ENCODE measurements at places on chromosomes 7 and 10.
A peak's percentile ranks its signal among the peaks of the same experiment; 100 is the strongest.

GRCh38 chr10:7428673-7429350, 18.0 kb upstream of the SFMBT2 start:
- no peak for DNase-seq

GRCh38 chr10:92619368-92619767, 26.4 kb downstream of the KIF11 start:
- no peak for DNase-seq

DNA sequence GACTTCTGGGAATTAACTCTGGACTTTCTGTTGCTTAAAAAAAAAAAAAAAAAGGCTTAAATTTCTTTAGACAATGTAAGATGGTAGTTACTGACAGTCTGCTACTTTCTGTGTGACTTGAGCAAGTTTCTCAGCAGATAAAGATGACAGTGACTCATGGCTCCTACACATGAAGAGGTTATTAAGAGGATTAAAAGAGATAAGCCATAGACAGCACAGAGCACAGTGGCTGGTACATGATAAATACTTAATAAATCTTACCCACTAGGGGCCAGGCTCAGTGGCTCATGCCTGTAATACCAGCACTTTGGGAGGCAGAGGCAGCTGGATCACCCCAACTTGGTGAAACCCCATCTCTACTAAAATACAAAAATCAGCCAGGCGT, 174.8 kb downstream of the JAZF1 start:
- no peak for DNase-seq

GRCh38 chr10:119670717-119671116, 19.5 kb downstream of the BAG3 start:
- no peak for DNase-seq

DNA sequence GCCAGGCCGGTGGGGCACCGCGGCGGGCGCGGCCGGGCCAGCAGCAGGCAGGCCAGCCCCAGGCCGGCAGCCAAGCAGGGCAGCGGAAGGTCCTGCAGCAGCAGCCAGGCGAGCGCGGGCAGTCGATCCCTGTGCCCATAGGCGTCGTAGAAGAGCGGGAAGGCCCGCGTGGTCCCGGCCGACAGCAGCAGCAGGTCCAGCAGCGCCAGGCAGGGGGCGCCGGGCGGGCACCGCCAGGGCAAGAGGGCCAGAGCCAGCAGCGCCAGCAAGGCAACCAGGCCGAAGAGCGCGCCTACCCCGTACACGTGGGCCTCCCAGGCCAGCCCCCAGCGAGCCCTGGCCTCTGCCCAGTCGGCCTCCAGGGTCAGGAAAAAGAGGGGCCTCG, 8.4 kb upstream of the RBM28 start:
- DNase-seq = no peak

DNA sequence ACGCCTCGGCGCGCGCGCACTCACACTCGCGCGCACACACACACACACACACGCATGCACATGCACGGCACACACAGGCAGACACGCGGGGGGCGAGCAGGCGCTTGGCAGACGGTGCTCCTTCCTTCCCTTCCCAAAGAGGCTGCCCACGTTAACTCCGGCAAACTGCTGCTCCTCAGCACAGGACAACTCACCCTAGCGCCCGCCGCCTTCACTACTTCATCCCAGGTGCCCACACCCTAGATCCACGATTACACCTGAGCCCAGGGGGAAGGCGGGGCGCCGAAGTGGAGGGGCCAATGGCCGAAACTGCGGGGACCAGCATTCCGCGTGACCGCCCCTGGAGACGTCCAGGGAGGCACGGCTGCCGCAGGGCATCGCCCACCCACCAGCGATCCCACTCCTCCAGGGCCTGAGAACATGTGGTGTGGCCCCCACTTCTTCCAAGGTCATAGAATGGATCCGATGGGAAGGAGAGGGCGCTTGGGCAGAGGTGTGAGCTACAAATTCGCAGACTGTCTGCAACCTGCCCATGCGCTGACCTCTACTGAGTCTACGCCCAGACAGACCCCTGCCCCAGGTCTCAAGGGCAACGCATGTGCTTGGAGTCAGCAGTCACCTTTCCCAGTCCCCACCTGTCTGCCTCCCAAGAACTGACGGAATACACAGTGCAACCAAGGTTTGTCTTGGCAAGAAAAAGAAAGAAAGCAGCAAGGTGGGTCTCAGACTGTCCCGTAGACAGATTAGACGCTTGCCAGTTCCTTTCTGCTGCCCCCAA, 74.6 kb downstream of the CALN1 start:
- no peak for DNase-seq

DNA sequence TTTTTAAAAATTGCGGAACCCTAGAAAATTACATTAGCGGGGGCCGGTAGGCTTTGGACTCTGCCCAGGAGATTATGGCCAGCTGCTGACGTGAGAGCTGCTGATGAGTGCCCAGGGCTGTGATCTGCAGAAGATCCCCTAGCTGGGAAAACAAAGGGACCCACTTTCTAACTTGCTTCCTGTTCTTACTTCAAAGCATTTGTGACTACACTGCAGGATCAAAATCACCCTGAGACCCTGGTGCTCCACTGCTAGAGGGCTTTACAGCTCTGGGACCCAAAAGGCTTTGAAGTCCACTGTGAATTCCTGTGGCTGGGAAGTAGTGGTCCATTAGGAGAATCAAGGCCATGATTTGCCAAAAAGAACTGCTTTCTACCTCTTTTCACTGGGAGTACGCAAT, 499.4 kb upstream of the AKR1E2 start:
- DNase-seq = no peak

GRCh38 chr7:51154201-51154600, 162.4 kb downstream of the COBL start:
- DNase-seq = no peak

- DNase-seq = peak; percentile 6
These were observed 575 bp downstream of the DLG5 start for GRCh38 chr10:77925795-77926565.

DNA sequence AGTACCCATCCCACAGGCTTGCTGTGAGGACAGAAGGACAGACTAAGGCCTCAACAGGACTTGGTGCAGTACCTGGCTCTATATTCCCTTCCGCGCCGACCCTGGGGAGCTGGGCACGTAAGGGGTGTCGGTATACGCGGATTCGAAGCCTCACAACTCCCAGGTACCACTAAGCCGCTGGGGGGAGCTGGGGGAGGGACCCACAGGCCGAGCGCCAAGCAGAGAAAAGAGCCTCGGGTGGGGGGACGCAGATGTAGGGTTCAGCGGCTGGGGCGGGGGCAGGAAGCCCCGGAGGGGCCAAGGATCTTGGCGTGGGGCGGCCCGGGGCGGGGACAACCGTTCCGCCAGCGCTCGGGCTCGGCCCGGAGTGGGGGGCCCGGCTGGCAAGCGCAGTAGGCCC, 126.4 kb upstream of the ZNF746 start:
- no peak for DNase-seq

- no peak for DNase-seq
These were observed 49.9 kb upstream of the COL1A2 start for GRCh38 chr7:94344826-94345225.

- no peak for DNase-seq
These were observed 180.0 kb upstream of the ANK3 start for GRCh38 chr10:60569681-60570080.

- no peak for DNase-seq
These were observed 19.6 kb upstream of the PAPSS2 start for GRCh38 chr10:87640043-87640442.

- no peak for DNase-seq
These were observed 21.3 kb downstream of the GCK start for GRCh38 chr7:44167920-44168319.

- no peak for DNase-seq
These were observed 648.3 kb downstream of the TNS3 start for GRCh38 chr7:46933596-46933995.

GRCh38 chr7:139679731-139680594, 97.8 kb downstream of the HIPK2 start:
- DNase-seq = no peak

GRCh38 chr7:13984831-13985685, 4.4 kb downstream of the ETV1 start:
- no peak for DNase-seq

- DNase-seq = no peak
These were observed 1.3 kb downstream of the HELLS start for GRCh38 chr10:94546901-94547185.

DNA sequence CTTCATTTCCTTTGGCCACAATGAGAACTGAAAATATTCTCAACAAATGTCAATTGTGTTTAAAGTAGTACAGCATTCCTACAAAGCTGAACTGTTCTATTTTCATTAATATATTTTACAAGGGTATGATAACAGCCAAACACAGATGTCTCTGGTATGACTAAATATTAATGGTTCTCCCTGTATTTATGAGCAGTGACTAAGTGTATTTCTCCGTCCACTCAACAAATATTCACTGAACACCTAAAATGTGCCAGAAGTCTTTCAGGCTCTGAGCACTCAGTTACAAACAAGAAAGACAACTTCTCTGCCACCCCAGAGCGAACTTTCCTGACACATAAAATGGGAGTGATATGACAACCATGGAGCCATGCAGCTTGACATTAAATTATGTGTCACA, 135.6 kb downstream of the VPS41 start:
- no peak for DNase-seq

GRCh38 chr7:17446340-17446739, 147.9 kb downstream of the AHR start:
- DNase-seq = no peak

- DNase-seq = no peak
These were observed 118.0 kb upstream of the PRSS58 start for GRCh38 chr7:142375710-142376313.

GRCh38 chr7:105191331-105191730, 177.3 kb downstream of the KMT2E start:
- no peak for DNase-seq

DNA sequence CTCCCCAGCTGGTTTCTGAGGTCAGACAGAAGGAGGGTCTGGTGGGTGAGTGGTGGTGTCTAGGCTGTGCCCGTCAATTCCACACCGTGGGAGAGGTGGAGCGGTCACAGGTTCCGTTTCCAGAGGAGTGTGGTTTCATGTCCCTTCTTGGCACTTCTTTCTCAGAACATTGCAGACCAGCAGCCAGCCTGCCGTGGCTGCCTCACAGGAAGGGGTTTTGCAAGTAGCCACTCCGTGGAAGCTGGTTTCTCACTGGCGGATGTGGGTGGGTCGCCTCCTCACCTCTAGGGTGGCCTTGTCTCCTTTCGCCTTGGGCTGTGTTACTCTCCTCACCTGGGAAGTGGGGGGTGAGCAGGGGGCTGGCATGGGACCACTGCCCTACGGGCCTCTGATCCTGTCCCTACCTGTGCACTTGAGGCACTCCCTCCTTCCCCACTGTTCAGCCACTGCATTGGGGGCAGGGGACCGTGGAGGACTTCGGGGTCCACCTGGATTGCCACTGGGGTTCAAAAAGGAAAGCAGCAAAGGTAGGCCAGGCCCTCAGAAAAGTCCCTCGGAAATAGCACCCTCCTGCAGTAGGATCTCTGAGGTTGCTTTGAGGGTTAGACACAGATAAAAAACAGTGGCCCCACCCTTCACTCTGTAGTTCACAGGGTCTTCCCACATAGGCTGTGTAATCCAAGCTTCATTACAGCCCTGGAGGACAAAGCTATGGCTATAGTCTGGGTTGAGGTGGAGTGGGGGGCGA, 33.9 kb downstream of the TSPAN14 start:
- DNase-seq = no peak

DNA sequence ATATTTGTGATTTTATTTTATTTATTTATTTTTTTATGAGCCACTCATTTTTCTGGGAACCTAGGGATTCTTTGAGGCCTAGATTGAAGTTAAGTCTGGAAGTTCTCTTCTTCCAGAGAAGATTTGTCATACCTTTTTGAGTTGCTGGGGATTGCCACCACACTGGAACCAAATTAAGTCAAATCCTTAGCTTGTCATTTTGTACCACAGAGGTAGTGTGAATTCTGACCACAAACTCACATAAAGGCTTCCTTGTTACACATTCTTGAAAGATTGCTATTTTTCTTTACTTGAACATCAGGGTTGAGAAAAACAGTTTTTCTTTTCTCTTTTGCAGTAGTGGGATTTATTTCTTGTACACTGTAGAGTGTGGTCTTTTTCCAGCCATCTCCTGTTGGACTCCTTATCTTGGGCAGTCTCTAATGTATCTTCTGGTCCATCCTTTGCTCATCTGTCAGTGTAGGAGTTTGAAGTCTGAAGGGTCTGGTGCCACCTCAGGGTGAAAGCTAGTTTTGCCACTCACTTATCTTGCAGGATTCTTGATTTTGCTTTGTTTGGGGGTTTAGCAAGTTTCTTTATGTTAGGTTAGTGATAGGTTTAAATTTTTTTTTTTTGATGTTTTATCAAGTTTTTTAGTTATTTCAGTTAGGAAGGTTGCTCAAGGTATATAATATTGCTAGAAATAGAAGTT, 24.8 kb downstream of the PCBD1 start:
- DNase-seq = no peak

DNA sequence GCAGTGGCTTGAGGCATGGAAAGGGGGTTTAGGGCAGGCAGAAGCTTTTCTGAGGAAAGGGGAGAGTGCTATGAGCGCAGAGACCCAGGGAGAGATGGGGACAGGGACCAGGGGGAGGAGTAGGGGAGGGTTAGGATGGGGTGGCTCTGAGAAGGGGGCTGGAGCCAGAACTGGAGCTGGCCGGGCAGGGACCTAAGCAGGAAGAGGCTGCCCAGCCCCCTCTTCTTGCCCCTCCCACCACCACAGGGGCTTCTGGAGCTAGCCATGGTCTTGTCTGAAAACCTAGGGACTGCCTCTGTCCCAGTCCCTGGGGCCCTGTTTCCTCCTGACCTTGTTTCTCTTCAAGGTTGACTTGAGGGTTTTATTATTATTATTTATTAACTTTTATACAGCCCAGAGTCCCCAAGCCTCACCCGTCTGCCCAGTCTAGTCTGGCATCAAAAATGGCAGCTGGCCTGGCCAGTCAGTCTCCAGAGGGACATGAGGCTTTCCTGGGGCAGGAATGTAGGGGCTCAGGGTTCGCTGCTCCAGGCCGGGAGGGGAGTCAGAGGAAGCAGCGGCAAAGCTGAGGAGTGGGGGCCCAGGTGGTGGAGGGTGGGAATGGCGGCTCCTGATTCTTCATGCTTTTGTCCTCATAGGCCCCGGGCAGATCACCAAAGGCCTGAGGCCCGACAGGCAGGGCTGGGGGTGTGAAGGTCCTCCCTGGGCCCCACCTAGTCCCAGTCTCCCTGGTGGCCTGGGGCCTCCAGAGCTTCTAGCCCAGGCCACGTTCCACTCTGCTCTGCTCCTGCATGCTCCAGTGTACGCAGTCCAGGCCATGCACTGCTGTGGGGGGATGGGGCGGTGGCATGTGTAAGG, 5.7 kb downstream of the TRIM8 start:
- DNase-seq = no peak

- DNase-seq = no peak
These were observed 157.1 kb downstream of the SH3PXD2A start for GRCh38 chr10:103698266-103698665.

DNA sequence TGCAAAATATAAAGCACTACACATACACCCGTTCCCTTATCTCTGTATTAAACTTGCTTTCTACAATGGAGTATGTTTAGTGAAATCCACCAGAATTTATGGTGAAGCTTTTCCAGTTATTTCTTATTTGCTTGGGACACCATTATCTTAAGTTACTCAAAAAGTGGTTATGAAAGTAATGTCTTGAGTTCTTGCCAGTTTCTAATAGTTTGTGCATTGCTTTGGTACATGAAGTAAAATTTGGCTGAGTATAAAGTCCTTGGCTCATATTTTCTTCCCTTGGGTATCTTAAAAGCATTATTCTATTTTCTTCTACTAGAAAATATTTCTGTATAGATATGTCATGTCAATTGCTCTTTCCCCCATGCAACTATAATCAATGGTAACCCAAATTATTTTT, 85.2 kb downstream of the POLR1F start:
- DNase-seq = no peak
